Activated T-cell treated with anti-CD3 and anti-CD28 coated beads, Interleukin-2, amount 50 U/mL, for 72 hours (primary cell): ENCODE measurements at places on chromosomes 16 and 17. TPM values are rescaled to one million over a fixed set of nuclear protein-coding genes. Genes with fewer than 3 reads are reported as not detected.

TNFSF13 gene
- total RNA-seq = 4.3 TPM

GCGR gene
- 0.17 TPM for total RNA-seq

DNA sequence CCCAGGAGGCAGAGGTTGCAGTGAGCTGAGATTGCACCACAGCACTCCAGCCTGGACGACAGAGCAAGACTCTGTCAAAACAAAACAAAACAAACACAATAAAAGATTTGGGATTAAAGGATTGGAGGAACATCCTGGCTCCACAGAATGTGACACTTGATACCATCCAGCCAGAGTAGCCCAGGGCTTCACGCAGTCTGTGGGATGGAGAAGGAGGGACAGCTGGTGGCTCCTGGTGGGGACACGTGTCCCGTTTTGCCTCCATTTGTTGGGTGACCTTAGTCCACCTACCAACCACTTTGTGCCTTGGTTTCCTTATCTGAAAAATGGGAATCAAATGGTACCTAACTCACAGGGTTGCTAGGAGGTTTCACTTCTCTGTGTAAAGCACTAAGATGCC lies 12.4 kb upstream of the CYB561 start:
- H3K27me3 ChIP-seq = peaks cover under 1% of the 10 kb centered on the region
- H3K36me3 ChIP-seq = no peaks in the 10 kb centered on the region
- H3K4me1 ChIP-seq = no peaks in the 10 kb centered on the region
- DNase-seq = no peak

DNA sequence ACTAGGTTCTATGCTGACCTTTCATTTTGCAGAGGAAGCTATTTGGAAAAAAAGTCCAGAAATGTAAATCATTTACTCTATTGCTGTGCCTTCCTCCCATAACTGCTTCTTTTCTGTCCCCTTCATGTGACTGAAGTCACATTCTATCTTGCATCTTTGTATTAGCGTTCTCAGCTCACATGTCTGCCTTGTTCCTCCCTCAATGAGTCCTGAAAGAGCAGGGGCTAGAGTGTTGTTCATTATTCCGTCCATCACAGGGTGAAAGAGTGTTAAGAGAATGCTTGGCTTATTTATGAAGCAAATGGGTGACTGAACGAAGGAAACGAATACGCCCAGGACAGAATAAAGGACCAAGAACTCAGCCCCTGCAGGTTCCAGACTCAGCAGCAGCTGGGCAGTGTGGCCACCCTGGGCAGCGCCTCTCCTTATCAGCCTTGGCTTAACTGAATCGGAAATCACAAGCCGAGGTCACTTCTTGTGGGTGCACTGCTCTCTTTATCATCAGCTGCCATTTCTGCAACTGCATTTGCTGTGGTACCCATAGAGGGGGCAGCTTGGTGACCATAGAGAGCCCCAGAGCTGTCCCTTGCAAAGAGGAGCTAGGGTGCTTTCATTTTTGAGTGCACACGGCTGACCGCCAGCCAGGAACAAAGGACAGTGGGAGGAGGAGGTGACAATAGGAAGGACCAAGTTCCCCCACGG lies 1.8 kb upstream of the PIK3R6 start:
- H3K27ac ChIP-seq = no peak overlapping the region
- H3K4me3 ChIP-seq = no peak overlapping the region
- peaks cover 29% of the 10 kb centered on the region for H3K4me1 ChIP-seq
- H3K36me3 ChIP-seq = no peaks in the 10 kb centered on the region
- DNase-seq = no peak
- H3K27me3 ChIP-seq = no peaks in the 10 kb centered on the region

DNA sequence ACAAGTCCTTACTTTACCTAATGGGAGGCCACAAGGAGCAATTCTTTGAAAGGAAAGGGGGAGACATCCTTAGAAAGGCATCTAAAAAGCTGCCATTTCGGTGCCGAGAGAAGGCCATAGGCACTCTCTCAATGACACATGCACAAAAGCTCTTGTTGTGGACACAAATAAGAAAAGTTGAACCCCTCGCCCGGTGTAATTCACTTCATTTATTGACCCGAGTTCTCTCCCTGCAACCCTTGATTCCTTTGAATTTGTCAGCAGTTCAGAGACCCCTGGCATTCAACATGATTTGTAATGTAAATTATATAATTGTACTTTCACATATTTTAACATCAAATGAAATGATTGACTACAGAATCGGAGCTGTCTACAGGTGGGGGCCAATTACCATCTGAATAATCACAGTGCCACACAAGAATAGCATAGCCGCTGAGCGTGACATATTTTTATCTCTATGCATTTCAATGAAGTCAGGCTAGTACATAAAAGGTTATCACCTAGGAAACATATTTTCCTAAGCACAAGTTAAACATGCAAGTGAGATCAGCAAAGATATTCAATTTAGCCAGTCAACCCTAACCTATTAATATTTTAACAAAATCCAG lies 66.7 kb downstream of the IRX6 start:
- H3K27ac ChIP-seq = no peak overlapping the region
- no peaks in the 10 kb centered on the region for H3K4me1 ChIP-seq
- H3K36me3 ChIP-seq = no peaks in the 10 kb centered on the region
- H3K27me3 ChIP-seq = no peaks in the 10 kb centered on the region
- H3K4me3 ChIP-seq = no peak overlapping the region

DNA sequence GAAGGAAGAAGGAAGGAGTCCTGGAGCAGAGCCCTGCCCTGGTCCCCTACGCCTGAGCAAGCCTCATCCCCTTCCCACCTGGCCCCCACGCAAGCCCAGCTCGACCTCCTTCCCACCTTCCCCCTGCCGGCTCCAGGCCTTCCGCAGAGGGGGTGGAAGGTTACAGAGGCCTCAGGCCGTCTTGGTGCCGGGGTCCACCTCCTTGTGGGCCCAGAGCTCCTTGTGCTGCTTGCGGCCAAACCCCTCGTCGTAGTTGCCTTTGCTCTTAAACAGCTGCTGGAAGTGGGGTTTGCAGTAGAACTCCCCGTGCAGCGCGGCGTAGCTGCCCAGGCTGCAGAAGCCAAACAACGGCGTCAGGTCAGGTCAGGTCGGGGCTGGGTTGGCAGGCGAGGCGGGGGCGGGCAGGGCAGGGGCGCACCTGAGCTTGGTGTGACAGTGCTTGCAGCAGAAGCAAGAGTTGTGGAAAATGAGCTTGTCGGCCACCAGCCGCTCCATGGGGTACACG lies 1.5 kb downstream of the LIMD2 start:
- H3K36me3 ChIP-seq = peaks cover 8% of the 10 kb centered on the region
- H3K4me1 ChIP-seq = peaks cover 71% of the 10 kb centered on the region
- H3K27me3 ChIP-seq = no peaks in the 10 kb centered on the region
- H3K27ac ChIP-seq = peak overlapping the region; percentile 79
- H3K4me3 ChIP-seq = peak overlapping the region; percentile 89

GRCh38 chr17:72590382-72590781 lies 469.6 kb downstream of the SOX9 start:
- peaks cover 36% of the 10 kb centered on the region for H3K4me1 ChIP-seq
- no peak for DNase-seq
- no peak overlapping the region for H3K27ac ChIP-seq
- no peaks in the 10 kb centered on the region for H3K36me3 ChIP-seq
- H3K4me3 ChIP-seq = peak overlapping the region; percentile 0

- no peaks in the 10 kb centered on the region for H3K36me3 ChIP-seq
- peaks cover 3% of the 10 kb centered on the region for H3K4me1 ChIP-seq
Measured at GRCh38 chr16:88951989-88952388, 25.0 kb downstream of the CBFA2T3 start.

DNA sequence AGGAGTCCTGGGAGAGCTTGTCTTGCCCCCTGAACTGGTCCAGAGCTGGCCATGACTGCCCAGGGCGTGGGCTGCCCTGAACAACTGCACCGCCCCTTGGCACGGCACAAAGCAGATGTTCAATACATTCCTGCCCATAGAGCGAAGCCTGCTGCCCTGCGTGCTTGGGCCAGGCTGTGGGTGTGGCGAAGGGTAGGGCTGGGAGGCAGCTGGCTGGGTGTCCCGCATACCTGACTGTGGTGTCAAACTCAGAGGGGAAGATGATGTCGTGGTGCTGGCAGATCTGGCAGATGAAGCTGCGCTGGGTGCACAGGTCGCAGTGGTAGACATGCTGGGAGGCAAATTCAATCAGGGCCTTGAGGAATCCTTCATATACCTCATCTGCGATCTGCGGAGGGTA lies 124.2 kb upstream of the SMURF2 start:
- no peak overlapping the region for H3K4me3 ChIP-seq
- H3K4me1 ChIP-seq = peaks cover 14% of the 10 kb centered on the region
- no peaks in the 10 kb centered on the region for H3K27me3 ChIP-seq
- H3K27ac ChIP-seq = no peak overlapping the region
- H3K36me3 ChIP-seq = no peaks in the 10 kb centered on the region
- no peak for DNase-seq
